Smooth muscle cell of the pulmonary artery (primary cell): ENCODE measurements at places on chromosomes 2 and 18. TPM values are rescaled to one million over a fixed set of nuclear protein-coding genes. Genes with fewer than 3 reads are reported as not detected.

Gene KCNK3
- 0.89 and 4.1 TPM in 2 replicates for total RNA-seq

Gene ALKAL2
- not detected in 2 replicates for total RNA-seq

Gene ARHGAP28
- total RNA-seq = 0.03 and 7.2 TPM in 2 replicates

Gene C1QL2
- not detected in 2 replicates for total RNA-seq

Gene CXCR1
- not detected in 2 replicates for total RNA-seq

Gene PCARE
- not detected in 2 replicates for total RNA-seq

Gene IHH
- total RNA-seq = not detected in 2 replicates

Gene CPSF3
- total RNA-seq = 39.7 and 43.3 TPM in 2 replicates

Gene ITPRIPL1
- 0.26 and 1.3 TPM in 2 replicates for total RNA-seq
